ENCODE measurements at places on chromosomes 6 and 20. TPM values are rescaled to one million over a fixed set of nuclear protein-coding genes. Genes with fewer than 3 reads are reported as not detected.

The DEFB132 gene
- not detected for total RNA-seq

The NFYA gene
- total RNA-seq: 9.8 TPM

The THEMIS gene
- total RNA-seq: 0.08 TPM

The SIRPB1 gene
- total RNA-seq: 0.68 TPM

DNA sequence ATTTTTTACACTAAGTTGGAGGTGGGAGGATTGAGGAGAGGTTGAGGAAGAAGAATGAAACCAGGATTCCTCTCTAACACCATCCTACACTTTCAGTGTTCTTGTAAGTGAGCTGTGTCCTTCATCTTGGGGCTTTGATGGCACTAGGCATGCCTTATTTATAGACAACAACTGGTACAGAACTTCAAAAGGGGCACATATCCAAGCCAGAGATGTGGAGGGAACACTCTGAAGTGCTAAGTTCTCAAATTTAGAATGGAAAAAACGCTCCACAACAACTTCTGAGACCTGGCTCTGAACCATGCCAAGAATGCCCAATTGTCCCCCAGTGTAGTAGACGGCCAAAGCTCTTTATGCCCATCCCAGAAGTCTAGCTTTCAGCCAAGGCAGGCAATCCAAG is 16.2 kb upstream of the PKHD1 start:
- no peak for DNase-seq

- no peak for DNase-seq
These were observed 59.1 kb upstream of the RNF144B start for GRCh38 chr6:18328070-18328469.

DNA sequence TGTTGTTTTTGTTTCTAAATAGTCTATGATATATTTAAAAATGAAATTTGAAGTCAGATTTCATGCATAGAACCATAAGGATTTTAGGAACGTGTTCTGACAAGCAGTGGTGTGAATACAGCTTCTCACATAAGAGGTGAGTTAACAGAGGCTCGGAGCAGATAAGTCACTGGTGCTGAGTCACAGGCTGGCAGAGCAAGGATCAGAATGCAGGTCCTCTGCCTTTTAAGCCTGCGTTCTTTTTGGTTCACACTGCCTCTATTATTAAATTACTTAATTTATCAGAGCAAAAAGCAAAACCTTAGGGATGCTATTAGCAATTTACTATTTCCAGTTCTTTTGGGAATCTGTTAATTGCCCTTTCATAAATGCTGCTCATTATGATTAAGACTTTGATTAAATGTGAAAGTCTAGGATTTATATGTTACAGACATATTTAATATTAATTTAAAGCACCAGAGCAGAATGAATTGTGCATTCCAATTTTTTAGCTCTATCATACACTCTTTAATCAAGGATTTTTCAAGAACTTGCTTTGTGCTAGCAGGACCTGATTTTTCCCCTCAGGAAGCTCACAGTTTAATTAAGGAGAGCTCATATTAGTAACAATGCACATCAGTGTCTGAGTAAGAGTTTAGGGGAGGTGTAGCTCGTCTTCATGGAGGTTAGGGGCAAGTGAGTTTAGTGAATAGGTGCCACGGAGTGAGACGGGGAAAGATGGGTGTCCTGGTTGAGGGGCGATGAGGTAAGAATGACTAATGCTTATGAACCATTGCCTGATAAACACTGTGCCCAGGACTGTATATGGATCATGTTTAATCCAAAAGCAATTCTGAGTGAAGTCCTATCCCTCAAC is 212.7 kb upstream of the AGPAT4 start:
- DNase-seq: peak; percentile 13

- DNase-seq: no peak
These were observed 2.1 kb upstream of the RPS12 start for GRCh38 chr6:132812255-132812732.

DNA sequence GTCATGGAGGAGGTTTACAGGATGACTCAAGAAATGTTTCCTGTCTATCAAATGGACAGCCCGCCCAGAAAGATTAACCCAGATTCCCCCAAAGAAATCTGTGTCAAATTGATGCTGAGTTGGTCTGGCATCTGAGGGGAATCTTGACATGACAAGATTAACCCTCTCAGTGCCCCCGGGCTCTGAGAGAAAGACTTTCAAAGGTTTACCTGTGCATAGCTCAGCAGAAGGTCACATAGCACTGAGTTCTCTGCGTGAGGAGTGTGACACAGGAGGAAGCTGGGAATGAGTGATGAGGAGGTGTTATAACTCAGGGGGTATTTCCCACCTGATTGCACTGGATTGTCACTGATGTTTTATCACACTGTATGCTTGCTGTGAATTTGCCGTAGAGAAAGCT is 601.2 kb downstream of the DHX35 start:
- DNase-seq: no peak

Data from Right ventricle myocardium inferior (tissue), 1 donor.